ENCODE measurements at places on chromosomes 2 and 18. TPM values are rescaled to one million over a fixed set of nuclear protein-coding genes. Genes with fewer than 3 reads are reported as not detected.
A peak's percentile ranks its signal among the peaks of the same experiment; 100 is the strongest.

DNA sequence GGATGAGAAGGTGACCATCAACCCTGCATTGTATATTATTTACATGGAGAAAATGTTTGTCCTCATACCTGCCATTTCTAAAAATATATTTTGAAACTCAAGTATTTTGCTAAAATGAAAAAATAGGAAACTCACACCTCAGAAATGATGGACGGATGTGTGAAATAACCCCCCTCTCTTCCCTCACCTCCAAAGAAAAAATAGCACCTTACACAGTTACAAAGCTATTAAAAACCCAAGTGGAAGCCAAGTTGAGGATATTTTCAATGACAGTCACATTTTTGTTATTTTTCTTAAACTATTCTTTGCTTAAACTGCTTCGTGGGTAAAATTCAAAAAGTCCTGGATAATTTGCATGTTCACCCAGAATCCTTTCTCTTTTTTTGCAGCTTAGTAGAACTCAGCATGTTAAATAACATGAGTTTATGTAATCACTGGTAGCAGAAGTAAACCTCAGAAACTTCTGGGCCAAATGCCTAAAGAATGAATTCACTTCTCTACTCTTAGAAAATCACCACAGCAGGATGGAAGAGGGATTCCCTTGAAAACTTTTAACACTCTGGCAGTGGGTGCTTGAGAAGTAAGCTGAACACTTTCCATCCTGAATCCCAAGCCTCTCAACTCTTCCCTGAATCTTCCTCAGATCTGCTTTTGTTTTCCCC lies 768 bp downstream of the DSC1 start:
- no peak for DNase-seq

DNA sequence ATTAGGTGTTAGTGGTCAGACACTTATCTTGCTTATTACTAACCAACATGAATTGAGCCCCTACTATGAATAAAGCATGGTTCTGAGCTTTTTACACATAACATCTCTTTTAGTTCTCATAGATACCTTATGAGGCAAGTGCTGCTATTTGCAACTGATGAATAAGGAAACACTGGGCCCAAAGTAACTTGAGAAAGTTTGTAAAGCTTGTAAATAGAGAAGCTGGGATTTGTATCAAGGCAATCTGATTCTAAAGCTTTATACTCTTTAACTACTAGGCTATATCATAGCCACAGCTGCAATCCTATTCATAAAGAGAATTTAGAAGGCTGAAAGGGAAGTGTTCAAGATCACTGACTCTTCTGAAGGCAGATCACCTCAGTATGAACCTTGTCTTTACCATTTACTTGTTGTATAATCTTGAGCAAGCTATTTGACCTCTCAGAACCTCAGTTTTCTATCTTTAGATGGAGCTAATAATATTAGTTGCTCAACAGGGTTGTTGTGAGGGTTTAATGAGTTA lies 60.4 kb downstream of the ABCB11 start:
- no peak for DNase-seq

DNA sequence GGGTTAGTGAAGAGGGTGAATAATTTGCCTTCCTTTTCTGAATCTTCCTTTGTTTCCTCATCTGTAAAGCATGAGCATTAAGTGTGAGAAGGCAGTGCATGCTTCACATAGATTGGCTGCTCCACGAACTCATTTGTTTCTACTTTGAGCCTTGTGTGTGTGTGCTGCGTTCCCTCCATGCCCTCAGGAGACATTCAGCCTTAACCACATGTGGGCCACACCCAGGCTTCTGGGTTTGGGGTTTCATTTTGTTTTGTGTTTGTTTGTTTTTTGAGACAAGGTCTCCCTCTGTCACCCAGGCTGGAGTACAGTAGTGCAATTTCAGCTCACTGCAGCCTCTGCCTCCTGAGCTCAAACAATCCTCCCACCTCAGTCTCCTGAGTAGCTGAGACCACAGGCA lies 843.3 kb downstream of the GALR1 start:
- no peak for DNase-seq

DNA sequence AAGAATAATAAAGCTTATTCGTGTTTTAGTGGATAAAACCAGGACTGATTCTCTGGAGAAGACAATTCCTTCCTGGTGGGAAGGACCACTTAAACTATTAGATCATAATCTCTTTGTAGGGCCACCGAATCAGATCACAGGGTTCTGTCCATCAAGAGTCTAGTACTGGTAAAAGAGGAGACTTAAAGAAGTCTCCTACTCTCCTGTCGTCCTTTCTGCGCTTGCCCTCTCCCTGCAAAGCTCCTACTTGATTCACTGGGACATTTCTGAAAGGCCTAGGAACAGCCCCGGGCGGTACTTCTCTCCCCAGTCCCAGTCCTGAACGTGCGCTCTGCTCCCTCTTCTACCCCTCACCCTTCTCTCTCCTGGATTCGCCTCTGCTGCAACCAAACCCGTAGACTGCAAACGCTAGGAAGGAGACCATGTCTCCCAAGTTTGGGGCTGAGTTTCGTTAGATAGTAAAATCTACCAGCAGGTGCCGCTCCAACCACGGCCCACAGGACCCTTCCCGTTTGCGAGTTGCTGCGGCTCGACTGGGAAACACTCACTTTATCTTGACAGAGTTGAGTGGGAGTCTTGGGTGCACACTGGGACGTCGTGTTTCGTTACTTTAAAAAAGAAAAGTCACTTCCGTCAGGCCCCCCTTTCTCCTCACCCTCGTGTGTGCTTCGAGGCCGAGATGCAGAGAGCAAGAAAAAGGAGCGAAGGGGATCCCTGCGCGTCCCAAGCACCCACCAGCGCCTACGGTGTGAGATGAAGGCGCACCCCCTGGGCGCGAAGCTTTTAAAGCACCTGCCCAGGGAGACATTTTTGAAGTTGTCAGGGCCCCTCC lies 923 bp downstream of the FIGLA start:
- DNase-seq: peak; percentile 55

DNA sequence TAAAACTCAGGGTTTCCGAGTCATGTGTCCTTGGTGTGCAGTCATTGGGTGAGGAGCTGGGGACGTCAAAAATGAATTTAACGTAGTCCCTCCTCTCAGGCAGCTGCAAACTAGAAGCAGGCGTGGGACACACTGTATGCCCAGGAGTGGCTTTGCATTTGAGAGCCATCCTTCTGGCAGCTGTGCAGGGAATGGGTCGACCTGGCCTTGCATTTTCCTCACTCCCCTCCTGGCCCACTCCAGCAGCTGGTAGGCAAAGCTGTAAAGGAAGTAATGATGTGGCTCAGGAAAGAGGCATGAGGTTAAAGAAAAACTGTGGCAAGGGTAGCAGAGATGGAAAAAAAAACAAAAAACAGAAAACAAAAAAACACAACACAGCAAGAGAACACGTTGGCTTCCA lies 46.5 kb downstream of the RNF144A start:
- no peak for DNase-seq

DNA sequence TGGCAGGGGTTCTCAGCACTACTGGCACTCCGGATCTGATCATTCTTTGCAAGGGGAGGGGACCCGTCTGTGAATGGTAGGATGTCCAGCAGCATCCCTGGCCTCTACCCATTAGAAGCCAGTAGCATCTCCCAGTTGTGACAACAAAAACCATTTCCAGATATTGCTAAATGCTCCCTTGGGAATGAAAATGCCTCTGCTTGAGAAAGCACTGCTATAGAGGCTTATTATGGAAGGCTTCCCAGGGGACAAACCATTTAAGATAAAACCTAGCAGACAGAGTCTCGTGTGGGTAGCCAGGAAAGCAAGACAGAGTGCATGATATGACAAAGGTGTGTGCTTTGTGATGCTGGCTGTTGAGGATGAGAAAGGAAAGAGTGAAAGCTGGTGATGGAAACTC lies 273.7 kb downstream of the TMX3 start:
- no peak for DNase-seq

DNA sequence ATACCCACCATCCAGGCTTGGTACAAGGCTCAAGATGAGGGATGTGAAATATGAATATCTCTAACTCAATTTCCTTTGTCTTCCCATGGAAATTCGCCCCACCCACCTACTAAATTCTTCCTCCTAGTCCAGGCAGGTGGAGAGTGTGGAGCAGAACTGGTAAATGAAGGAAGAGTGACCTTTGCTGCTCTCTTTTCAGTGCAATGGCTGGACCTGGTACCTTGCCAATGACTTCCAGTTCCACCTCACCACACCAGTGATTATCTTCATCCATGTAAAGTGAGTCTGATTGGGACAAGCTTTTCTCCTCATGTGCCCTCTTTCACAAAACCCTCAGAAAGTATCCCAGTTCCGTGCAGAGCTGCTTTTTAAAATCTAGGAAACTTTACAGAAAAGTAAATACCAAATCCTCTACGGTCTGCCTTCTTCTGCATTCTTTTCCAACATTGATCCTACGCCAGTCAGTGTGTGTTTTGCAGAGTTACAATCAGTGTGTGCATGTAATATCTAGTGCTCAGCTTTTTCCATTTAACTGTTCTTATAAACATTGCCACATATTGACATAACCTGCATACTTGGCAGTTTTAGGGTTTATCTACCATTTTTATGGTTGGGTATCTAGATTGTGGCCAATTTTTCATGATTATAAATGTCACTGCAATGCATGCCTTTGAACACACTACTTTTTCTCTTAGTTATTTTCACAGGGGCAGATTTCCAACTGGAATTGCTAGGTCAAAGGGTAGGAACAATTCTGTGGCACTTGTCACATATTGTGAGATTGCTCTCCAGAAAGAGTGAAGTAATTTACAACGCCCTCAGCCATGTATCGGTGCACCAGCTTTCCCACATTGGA lies 86.5 kb upstream of the SEC11C start:
- no peak for DNase-seq

DNA sequence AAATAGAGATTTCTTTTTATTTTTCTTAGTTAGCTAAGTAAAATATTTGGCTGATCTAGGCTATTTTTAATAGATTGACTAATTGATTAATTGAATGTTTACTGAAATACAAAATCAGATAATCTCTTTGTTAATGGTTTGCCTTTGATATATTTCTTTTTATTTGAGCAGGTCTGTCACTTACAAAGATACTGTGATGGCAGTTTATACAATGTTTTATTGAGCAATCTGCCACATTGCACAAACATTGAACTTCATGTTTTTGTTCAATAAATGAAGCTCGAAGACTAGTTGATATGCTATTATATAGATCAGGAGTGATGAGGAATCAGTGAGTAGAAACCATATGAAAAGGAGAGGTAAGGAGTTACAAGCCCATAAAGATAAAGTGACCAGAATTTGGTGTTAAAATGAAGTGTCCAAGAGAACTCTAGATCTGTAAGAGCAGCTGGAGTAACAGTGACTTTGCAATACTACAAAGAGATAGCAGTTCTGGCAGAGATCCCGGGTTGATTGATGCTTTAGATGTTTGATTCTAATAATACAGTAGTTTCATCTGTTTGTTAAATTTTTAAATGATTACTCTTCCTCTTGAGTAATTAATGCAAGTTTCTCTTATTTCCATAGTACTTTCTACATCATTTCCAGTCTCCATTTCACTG lies 574.2 kb downstream of the CCDC85A start:
- no peak for DNase-seq

- no peak for DNase-seq
These were observed 215.7 kb downstream of the SLC4A10 start for GRCh38 chr2:161839926-161840325.

- DNase-seq: no peak
These were observed 162.1 kb downstream of the ARL4C start for GRCh38 chr2:234334756-234335155.

GRCh38 chr2:217040099-217040498 lies 180.2 kb upstream of the TNP1 start:
- no peak for DNase-seq

DNA sequence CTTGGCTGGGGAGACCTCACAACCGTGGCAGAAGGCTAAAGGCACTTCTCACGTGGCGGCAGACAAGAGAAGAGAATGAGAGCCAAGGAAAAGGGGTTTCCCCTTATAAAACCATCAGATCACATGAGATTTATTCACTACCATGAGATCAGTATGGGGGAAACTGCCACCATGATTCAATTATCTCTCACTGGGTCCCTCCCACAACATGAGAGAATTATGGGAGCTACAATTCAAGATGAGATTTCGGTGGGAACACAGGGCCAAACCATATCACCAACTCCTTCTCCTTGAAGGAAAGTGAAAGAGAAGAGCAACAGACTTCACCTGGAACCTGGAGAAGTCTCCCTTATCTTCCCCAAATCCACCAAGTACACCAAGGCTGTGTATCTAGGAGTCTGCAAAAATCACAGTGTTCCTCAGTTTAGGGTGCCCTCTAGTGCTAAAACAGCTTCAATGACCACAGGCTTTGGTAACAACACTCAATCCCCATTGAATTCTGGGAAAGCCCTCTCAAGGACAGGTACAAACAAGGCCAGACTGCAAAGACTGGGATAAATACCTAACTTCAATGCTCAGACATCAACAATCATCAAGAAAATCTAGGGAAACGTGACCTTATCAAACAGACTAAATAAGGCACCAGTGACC lies 148.8 kb upstream of the SRD5A2 start:
- no peak for DNase-seq

LYPD1 gene
- not detected for total RNA-seq

TAF1B gene
- total RNA-seq: 25.1 TPM

GDF7 gene
- total RNA-seq: 0.10 TPM

AP1S3 gene
- total RNA-seq: 11.9 TPM

RTP5 gene
- not detected for total RNA-seq

PGAP1 gene
- total RNA-seq: 30.1 TPM
